ENCODE measurements at places on chromosomes 7 and 10.

DNA sequence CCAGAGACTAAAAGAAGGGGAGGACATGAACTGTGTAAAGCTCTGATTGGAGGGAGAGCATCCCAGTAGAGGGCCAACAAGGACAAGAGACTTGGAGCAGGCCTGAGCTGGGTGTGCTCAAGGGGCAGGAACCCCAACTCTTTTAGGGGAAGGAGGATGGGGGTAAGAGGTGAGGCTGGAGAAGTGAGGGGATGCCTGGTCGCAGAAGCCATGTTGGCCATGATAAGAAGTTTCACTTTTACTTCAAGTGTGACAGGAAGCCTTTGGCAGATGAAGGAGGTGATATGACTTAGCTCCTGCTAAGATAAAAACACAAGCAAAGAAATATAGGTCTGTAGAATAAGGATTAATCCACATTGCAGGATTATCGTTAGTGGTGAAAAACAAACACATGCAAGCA lies 208.3 kb downstream of the JAZF1 start:
- no peak for DNase-seq

DNA sequence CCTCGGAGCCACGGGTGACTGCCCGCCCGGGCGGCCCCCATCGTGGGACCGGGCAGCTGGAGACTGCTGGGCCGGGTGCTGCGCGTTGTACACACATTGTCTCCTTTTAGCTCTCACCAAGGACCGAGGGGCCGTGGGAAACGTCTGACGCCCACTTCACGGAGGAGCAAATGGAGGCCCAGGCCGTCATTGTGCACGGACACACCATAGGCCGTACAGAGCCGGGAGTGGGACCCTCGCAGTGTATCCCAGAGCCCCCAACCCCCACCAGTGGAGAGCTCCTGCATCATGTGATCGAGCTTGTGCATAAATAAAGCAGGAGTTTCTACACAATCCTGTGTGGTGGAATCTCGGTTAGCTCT lies 722 bp downstream of the DENND10 start:
- DNase-seq = no peak

DNA sequence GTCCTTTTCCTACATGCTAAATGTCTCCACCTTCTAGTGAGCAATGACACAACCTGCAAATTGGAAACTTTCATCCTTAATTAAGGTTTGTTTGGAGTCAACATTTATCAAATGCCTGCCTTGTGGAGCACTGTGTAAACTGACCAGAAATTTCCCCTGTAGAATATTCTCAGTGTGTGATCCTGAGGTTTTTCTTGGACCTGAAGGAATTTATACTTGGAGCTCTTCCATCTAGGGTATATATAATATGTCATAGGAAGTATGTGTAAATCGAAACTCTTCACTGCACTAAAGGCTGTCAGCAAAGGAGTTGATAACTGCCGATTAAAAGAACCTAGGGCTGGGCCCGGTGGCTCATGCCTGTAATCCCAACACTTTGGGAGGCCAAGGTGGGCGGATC lies 152.4 kb downstream of the NSUN6 start:
- DNase-seq = no peak

GRCh38 chr7:122310119-122311021 lies 5.8 kb upstream of the FEZF1 start:
- DNase-seq = no peak

DNA sequence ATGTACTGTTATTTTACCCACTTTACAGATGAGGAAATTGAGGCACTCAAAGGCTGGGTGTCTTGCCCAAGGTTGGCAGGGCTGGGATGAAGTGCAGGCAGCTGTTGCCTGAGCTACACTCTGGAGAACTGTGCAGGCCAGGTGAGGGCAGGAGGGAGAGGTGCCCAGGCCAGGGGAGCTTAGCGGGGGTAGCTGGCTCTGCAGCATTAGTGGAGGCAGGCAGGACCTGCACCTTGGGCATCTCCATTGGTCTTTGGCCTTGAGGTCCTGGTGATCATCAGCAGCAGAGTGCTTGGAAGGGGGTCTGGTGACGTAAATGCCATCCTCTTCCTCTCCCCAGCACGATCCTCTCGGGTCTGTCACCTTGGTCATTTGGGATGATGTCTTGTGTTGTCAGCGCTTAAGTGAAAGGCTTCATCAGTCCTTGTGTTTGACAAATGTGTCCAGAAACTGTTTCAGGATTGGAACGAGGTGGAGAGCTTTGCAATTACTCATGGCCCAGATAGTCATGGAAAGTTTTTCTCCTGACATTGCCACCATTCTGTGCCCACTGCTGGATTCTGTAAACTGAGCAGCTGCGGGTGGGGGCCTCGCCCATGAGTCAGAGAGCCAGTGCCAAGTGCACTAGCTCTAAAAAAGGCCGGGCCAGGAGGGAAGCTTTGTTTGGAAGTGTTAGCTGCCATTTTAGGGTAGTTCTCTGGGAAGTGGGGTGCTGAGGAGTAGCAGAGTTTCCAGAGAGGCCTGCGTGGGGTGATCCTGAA lies 47.6 kb downstream of the TSPAN15 start:
- no peak for DNase-seq

- no peak for DNase-seq
Measured at GRCh38 chr10:5106553-5106952, 12.3 kb downstream of the AKR1C3 start.

- DNase-seq = no peak
Measured at GRCh38 chr10:11830836-11831519, 7.8 kb downstream of the PROSER2 start.

GRCh38 chr7:44261240-44261639 lies 60.5 kb downstream of the YKT6 start:
- DNase-seq = no peak

DNA sequence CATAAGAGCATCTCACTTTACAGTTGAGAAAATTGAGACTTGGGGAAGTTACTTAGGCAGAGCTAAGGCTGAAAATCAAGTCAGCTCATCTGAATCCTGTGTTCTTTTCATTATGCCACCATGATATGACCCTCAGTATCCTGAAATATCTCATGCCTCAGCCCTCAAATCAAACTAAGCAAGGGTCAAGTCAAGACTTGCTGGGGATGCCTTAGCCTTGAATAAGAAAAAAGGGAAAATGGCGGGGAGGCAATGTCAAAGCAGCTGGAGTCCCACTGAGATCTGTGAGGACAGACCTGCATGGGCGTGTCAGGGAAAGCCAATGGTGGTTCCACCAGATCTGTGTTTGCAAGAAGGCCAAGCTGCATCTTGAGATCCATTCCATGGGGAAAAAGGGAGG lies 91.0 kb upstream of the CACUL1 start:
- DNase-seq = no peak

GRCh38 chr10:133030126-133030525 lies 57.6 kb upstream of the ADGRA1 start:
- no peak for DNase-seq

GRCh38 chr10:5961405-5962100 lies 15.8 kb downstream of the IL15RA start:
- no peak for DNase-seq

GRCh38 chr7:104111271-104111670 lies 96.5 kb downstream of the ORC5 start:
- DNase-seq = no peak

GRCh38 chr10:16787361-16787791 lies 29.8 kb downstream of the RSU1 start:
- peak; percentile 33 for DNase-seq

GRCh38 chr10:114313139-114313538 lies 74.1 kb downstream of the VWA2 start:
- no peak for DNase-seq
